GM18507 (cell line): ENCODE measurements at places on chromosomes 4 and X.

DNA sequence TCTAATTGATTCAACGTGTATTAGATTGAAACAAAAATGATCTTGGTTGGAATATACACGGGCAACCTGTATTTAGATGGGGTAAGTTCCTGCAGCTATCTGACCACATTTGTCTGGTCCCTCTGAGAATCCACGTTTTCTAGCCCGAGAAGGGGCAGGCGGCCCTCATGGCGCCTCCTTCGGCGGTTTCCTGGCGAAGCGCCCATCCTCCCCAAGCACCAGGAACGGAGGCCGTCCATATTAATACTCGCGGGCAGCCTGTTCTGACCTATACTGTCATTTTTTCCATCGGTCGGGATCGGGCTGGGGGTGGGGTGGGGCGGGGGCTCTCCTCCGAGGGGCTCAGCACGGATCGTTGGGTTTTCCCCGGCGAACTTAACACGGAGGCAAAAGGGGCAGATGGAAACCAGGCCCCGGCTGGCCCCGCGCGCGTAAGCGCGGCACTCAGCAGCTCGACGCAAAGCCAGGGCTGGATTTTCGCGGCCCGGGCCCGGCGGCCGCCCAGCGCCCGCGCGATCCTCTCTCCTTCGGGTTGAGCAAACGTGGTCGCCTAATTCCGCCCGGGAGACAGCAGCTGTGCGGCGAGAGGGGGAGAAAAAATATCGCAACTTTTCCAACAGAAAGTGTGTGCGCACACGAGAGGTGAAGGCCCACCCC is 77.2 kb upstream of the BCOR start:
- no peak for DNase-seq

DNA sequence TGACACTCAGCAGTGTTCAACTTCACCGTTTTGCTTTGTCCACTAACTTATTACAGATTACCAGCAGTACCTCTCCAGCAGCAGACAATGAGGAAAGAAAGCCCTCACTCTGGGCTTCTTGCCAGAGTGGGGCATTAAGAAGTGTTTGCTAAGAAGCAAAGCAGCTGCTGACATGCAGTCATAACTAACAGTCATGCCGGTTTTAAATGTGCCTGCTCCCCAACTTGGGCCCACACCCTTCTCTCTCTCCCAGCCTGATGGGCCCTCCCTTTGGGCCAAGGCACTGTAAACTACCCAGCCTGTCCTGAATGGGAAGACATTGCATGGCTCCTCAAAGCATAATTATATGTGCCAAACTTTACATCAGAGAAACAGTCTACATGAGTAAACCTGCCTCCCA is 54.6 kb upstream of the HHIP start:
- DNase-seq = no peak

DNA sequence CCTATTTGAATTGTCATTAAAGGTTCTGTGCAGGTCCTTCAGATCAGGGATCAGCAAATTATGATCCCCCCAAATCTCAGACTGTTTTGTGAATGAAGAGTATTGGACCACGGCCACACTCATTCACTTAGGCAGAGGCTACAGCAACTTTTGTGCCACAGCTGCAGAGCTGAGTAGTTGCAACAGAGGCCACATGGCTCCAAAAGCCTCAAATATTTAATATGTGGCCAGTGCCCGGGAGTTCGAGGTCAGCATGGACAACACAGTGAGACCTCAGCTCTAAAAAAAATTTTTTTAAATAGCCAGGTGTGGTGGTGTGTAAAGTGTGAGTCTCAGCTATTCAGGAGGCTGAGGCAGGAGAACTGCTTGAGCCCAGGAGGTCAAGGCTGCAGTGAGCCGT is 100.7 kb downstream of the NSUN7 start:
- no peak for DNase-seq

DNA sequence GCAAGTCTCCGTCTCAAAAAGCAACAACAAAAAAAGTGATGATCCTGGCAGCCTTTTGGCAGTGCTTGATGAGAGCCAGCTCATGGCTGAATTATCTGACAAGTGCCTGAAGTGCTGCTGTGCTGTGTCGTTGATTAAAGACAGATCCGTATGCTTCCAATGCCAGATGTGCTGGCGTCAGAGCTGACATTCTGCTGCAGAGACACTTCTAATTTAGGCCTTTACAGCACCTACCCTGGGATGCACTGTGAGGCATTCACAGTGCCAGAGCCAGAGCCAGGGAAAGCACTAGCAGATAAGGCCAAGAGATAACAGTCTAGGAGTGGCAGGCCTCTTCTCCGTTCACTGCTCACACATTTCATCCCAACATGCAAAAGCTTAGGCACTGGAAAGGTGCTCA is 995.5 kb downstream of the RAB28 start:
- DNase-seq = no peak

GRCh38 chrX:19986531-19986930 is 4.3 kb downstream of the BCLAF3 start:
- DNase-seq = no peak

DNA sequence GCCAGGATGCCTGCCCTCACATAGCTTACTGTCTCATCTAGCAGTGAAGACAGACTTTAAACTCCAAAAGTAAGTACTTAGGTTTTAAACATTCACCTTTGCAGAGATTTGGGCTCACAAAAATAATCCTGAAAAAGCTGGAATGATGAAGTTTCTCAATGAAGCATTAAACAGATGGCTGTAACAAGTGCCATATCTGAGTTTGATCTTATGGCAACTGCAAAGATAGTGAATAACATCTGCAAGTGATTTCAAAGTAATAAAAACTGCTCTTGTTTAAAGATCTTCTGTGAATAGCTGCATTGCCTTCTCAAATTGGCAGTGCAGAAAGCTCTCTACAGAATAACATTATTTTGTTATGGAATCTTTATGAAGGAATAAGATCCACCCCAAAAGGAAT is 271.2 kb upstream of the SMIM31 start:
- DNase-seq = no peak

DNA sequence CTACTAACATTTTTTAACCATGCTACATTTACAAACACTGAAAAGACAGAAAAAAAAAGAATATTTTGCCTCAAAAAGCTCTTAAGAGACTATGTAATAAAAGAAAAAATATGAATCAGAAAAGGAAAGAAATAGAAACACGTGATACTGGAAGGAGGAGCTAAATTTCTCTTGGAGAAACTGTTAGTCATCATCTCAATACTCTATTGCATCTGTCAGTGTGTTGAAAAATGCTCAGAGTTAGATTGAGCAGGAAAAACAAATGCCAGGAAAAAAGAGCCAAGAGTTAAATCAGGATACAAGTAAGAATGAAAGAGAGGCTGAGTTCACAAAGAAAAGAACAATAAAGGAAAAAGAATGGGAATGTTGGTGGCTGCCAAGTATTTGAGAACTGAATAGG is 2.6 kb downstream of the RAB28 start:
- no peak for DNase-seq

GRCh38 chr4:185738038-185738552 is 73.9 kb downstream of the SORBS2 start:
- no peak for DNase-seq

DNA sequence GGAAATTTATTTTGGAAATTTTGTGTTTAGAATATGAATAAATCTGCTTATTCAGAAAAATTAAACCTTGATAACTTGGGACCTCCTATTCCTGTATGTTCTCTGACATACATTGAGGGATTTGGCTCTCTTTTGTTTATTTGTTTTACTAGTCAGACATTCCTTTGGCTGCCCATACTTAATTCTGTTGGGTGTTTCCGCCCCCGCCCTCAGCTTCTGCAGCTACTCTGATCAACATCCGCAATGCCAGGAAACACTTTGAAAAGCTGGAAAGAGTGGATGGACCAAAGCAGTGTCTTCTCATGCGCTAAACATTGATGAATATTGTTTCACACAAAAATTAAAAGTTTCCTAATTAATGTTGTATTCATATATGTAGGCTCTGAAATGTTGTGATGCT is 40.5 kb downstream of the RRAGB start:
- DNase-seq = no peak

GRCh38 chrX:431056-431455 is 44.3 kb upstream of the PPP2R3B start:
- no peak for DNase-seq

DNA sequence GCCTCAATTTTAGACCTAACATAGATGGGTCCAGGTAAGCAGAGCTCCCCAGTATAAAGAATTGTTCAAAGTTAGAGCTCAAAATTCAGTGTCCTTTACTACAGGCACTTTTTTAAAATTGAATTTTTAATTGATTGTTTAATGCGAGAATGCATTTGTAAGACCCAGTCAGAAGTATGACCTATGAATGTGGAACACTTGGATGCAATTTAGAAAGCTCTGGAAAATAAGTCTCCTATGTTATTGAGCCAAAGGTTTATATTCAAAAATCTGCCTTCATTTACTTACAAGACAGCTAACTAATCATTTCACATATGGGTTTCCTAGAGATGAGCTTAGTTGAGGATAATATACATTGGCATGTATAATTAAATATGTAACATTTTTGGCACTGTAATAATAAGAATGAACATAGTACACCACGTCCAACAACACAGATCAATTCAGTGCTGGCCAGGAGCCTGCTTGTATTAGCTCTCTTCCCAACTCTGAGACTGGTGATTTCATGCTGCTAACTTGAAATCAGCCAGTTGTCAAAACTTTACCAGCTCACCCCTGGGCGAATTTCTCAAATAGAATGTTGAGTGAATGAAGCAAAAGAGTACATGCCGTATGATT is 197.2 kb upstream of the NPY2R start:
- DNase-seq = no peak

GRCh38 chr4:113952452-113953029 is 26.9 kb downstream of the ARSJ start:
- DNase-seq = no peak

- DNase-seq = no peak
Measured at GRCh38 chrX:12954376-12954775, 20.5 kb upstream of the TMSB4X start.

- DNase-seq = no peak
Measured at GRCh38 chrX:53616946-53617345, 69.6 kb downstream of the HUWE1 start.

GRCh38 chr4:175419236-175419718 is 392.8 kb downstream of the GPM6A start:
- no peak for DNase-seq

DNA sequence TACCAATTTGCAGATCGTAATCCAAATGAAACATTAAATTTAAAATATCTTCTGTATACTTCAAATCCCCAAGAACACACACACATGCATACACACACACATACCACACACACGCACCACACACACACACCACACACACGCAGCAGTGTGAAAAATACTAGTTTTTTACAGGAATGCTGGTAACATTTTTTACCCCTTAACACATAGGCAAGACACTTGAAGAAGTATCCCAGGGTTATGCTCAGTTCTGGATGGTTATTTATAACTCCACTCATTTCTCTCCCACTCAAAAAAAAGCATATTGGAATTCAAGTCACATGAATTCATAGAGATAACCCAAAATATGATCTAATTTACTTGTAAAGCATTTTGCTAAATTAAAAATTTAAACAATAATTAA is 325.5 kb upstream of the SLC7A11 start:
- DNase-seq = no peak

- no peak for DNase-seq
Measured at GRCh38 chr4:154502111-154502510, 10.5 kb upstream of the DCHS2 start.

- no peak for DNase-seq
Measured at GRCh38 chr4:25839687-25840086, 23.1 kb downstream of the SEL1L3 start.

GRCh38 chrX:99394456-99394855 is 1015.6 kb downstream of the PCDH19 start:
- DNase-seq = no peak

- no peak for DNase-seq
Measured at GRCh38 chr4:856225-856901, 30.4 kb upstream of the CPLX1 start.

GRCh38 chr4:37914539-37914938 is 23.7 kb downstream of the TBC1D1 start:
- DNase-seq = no peak

DNA sequence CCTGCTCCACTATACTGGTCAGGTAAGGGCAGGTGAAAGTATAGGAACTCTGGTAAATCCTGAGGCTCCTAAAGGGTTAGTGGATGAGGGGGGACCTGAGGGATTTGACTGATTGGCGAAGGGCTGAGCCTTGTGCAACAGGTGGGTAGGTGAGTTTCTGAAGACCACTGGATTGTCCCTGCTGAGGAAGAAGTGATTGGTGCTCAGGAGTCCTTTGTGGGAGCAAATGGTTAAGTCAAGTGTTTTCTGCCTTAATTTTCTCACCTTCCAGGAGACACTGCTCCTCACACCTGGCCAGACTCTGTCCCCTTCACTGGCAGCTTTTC is 156.6 kb downstream of the AMMECR1 start:
- no peak for DNase-seq

- no peak for DNase-seq
Measured at GRCh38 chr4:45876235-45876890, 247.5 kb downstream of the GABRG1 start.

- DNase-seq = no peak
Measured at GRCh38 chr4:6239486-6239885, 30.2 kb upstream of the WFS1 start.

GRCh38 chrX:138723301-138723700 is 11.8 kb upstream of the FGF13 start:
- no peak for DNase-seq

DNA sequence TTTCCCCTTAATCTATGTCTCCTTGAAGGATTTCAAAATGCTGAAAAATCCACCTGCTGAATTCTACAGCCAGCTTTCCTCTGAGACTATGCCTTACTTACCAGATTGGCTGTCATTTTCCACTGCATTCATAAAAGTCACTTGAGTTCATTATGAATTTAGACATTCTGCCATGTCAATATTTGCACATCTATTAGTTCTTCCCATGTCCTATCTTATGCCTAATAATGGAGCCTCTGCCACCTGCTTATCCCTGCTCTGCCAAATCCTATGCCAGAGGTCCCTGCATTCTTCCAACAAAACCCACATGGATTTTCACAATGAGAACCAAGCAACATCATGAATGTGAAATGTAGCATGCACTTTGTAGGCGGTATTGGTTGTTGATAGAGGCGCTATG is 42.6 kb downstream of the GASK1B start:
- DNase-seq = no peak

DNA sequence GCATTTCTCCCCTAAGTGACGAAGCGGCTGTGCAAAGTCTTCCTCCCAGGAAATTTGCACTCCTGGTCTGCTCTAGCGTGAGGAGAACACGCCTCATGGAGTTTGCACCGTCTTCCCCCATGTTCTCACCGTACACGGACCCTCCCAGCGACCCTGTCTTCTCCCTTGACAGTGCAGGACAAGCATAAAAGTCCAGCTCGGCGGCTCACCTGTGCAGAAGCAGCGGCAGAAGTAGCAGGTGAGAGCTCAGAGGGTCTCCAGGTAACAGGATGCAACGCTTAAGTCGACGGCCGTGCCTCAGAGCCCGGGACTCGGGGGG is 314 bp downstream of the P2RY8 start:
- DNase-seq = no peak

DNA sequence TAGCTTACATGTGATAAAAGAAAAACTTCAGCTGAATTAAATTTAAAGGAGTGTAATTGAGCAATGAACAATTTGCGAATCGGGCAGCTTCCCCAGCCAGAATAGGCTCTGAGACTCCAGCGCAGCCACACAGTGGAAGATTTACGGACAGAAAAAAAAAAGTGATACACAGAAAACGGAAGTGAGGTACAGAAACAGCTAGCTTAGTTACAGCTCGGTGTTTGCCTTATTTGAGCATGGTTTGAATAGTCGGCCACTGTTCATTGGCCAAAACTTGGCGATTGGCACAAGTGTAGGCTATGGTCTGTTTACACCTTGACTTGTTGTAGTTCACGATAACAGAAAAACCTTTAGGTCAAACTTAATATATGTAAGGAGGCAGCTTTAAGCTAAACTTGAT is 16.7 kb upstream of the SUPT20HL1 start:
- no peak for DNase-seq

- DNase-seq = no peak
Measured at GRCh38 chrX:135114392-135114791, 5.9 kb downstream of the ETDB start.
